ENCODE measurements at places on chromosomes 7 and 10. TPM values are rescaled to one million over a fixed set of nuclear protein-coding genes. Genes with fewer than 3 reads are reported as not detected.

The DNAJC12 gene
- total RNA-seq: not detected

- DNase-seq: no peak
These were observed 34.2 kb downstream of the C10orf71 start for GRCh38 chr10:49333192-49333591.

GRCh38 chr7:157555944-157556641 is 219.3 kb downstream of the DNAJB6 start:
- no peak for DNase-seq

GRCh38 chr7:120043250-120043649 is 229.7 kb upstream of the KCND2 start:
- no peak for DNase-seq

GRCh38 chr10:14839305-14839695 is 1.2 kb downstream of the HSPA14 start:
- no peak for DNase-seq

GRCh38 chr7:142760071-142760642 is 10.6 kb upstream of the PRSS2 start:
- no peak for DNase-seq

DNA sequence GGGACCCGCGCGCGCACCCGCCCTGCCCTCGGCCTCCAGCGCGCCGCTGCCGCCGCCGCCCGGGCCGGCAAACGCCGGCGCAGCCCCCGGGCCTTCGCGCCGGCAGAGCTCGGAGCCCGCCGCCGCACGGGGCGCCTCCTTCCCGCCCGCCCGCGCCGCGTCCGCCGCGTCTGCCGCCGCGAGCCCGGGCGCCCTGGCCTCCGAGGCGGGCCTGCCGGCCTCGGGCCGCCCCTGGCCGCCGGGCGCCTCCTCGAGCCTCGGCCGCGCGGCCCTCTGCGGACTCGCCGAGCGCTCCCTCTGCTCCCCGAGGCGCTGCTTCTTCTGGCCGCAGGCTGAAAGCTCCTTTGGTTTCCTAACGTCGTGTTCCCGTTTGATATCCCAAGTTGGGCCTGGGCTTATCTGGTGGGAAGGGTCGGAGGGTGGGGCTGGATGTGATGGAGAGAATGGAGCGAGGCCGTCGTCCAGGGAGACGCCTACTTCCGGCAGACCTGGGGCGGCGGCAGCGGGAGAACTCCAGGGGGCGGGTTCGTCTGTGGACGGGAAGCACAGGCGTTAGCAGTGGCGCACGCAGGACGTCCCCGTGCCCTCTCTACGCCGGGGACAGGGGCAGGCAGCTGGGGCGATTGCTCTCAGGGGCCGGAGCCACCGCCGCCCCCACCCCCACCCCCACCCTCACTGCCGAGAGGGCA is 221.0 kb downstream of the PHTF2 start:
- DNase-seq: peak; percentile 32

DNA sequence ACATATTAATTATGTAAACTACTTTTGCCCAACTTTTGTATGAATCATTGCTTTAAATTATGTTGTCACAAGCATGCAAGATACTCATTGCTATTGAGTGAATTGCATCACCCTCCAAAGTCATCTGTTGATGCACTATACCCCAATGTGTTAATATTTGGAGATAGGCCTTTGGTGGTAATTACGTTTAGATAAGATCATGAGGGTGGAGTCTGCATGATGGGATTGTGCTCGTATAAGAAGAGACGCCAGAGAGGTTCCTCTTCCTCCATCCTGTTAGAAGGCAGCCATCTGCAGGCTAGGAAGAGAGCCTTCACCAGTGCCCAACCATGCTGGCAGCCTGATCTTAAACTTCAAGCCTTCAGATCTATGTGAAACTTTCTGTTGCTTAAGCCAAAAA is 95.3 kb upstream of the MAGI2 start:
- no peak for DNase-seq

The OR13A1 gene
- not detected for total RNA-seq

DNA sequence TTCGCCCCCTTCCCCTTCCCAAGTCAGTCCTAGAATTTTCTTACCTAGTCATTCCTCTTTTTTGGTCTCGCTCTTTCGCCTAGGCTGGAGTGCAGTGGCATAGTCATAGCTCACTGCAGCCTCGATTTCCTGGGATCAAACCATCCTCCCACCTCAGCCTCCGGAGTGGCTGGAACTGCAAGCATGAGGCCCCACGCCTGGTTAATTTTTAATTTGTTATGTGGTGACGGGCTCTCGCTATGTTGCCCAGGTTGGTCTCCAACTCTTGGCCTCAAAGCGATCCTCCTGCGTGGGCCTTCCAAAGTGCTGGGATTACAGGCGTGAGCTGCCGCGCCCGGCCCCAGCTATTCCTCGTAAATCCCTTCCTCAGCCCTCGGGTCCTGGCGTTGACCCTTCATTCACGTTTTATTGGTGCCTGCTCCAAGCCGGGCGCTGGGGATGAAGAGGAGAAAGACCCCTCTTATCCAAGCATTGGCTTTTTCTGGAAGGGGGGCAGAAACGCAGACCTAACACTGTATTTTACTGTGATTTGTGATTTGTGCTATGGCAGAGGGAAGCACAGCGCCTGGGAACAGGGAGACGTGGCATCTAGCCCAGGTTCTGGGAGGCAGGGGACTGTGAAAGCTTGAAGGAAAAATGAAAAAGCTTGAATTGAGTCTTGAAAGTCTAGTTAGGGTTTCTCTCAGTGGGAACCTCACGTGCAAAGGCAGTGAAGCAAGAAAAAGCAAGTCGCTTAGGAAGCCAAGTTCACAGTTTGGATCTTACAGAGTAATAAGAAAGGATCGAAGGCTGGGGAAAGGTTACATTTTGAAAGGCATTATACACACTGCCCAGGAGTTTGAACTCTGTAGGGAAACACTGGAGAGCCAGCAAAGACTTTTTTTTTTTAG is 516 bp downstream of the ZNHIT1 start:
- no peak for DNase-seq

- DNase-seq: no peak
These were observed 183.1 kb downstream of the EXOC4 start for GRCh38 chr7:133436014-133436428.

The ERVW-1 gene
- not detected for total RNA-seq

- DNase-seq: no peak
These were observed 4.0 kb upstream of the PDGFA start for GRCh38 chr7:523347-524336.

The AKR1C8 gene
- total RNA-seq: not detected

DNA sequence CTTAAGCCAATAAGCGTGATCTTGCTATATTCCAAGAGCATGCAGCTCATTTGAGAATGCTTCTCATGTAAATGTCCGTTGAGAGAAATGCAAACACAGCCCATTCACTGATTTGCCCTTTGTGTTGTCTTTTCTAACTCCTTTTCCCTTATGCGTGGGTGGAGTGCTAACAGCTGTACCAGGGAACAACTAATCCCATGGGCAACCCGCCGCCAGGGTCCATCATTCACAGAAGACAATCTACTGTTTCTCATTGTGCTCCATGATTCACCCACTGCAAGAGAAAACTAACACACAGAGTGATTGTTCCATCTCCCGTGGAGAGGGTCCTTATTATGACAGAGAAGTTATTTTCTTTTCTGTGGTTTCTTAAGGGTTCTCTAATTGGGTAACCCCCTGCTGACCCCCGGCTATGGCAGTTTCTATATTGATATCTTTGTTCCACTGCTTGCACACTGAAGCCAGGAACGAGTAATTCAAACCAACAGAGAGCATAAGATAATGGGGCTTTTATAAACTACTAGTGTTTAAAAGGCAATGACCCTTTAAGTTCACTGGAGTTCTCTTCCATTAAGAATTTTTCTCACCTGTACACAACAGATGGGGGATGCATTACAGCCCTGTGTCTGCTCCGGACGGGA is 298.7 kb downstream of the BAMBI start:
- no peak for DNase-seq

DNA sequence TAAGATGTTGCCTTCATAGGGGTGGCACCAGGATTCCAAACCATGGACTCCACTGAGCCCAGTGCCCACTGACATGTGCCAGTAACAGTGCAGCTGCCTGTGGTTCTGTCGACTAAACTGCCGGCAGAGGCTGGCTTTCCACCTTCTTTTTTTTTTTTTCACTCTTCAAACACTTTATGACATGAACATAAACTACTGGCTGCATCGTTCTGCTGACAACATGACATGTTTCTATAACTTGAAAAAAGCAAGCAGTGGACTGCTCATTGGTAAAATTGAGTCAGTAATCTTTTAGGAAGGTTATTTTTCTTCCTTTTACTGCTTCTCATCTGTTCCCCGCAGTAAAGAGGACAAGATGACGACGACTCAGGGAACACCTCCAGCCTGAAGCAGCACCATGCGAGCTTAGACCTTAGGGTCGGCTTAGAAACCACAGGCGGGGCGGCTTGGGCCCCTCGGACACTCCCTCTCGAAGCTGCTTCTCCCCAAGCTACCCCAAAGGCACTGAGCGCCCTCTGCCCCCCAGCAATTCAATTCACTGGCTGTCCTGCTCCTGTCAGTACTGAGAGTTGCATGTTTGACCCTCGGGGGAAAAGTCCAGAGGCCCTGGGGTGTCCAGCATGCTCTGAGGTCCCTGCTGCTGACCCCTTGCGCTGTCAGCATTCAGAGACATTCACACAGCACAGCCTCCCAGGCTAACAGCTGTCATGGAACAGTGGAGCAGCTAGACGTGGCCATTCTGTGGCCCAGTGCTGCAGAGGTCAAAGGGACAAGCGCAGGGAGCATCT is 112.5 kb downstream of the EGFR start:
- no peak for DNase-seq

GRCh38 chr10:110535958-110536891 is 31.3 kb upstream of the SMC3 start:
- DNase-seq: peak; percentile 43

Measured in CD8-positive, alpha-beta T cell (primary cell).